ENCODE measurements at places on chromosomes 2 and 18. TPM values are rescaled to one million over a fixed set of nuclear protein-coding genes. Genes with fewer than 3 reads are reported as not detected.

The FMNL2 gene
- 52.0 TPM for total RNA-seq

The GAREM2 gene
- 0.85 TPM for total RNA-seq

- DNase-seq = no peak
- H3K4me3 ChIP-seq = no peak overlapping the region
- no peak overlapping the region for H3K27ac ChIP-seq
- no peaks in the 10 kb centered on the region for H3K4me1 ChIP-seq
- H3K36me3 ChIP-seq = no peaks in the 10 kb centered on the region
- H3K27me3 ChIP-seq = no peaks in the 10 kb centered on the region
Observed at GRCh38 chr2:220347626-220348025, 720.2 kb downstream of the SLC4A3 start.

- H3K27me3 ChIP-seq = no peaks in the 10 kb centered on the region
- H3K4me3 ChIP-seq = no peak overlapping the region
- DNase-seq = no peak
- no peaks in the 10 kb centered on the region for H3K4me1 ChIP-seq
- H3K36me3 ChIP-seq = no peaks in the 10 kb centered on the region
- H3K27ac ChIP-seq = no peak overlapping the region
Observed at GRCh38 chr2:123002660-123003248, 1022.3 kb upstream of the CNTNAP5 start.

DNA sequence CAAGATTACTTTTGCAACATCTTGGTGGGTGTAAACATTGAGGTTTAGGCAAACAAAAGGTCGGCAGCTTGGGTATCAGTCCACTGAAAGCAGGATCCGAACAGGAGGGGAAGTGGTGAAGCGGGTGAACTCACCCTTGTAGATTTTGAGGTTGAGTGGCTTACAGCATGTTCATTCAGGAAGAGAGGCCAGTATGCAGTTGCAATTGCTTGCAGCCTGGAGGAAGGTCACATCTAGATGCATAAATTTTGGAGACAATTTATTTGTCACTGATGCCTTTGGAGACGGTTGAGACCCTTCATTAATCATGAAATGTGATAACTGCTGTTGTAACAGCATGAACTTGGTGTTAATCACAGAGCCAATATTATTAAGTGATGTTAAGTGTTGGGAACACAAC, 131.1 kb downstream of the LTBP1 start:
- no peak for DNase-seq
- H3K4me1 ChIP-seq = no peaks in the 10 kb centered on the region
- H3K27ac ChIP-seq = no peak overlapping the region
- no peaks in the 10 kb centered on the region for H3K36me3 ChIP-seq
- H3K4me3 ChIP-seq = no peak overlapping the region
- no peaks in the 10 kb centered on the region for H3K27me3 ChIP-seq

GRCh38 chr2:165435611-165436010, 33.9 kb upstream of the CSRNP3 start:
- H3K27ac ChIP-seq = no peak overlapping the region
- no peak for DNase-seq
